ENCODE measurements at places on chromosomes 7 and 10.

GRCh38 chr7:43137811-43138210, 25.4 kb downstream of the HECW1 start:
- DNase-seq = peak; percentile 88

DNA sequence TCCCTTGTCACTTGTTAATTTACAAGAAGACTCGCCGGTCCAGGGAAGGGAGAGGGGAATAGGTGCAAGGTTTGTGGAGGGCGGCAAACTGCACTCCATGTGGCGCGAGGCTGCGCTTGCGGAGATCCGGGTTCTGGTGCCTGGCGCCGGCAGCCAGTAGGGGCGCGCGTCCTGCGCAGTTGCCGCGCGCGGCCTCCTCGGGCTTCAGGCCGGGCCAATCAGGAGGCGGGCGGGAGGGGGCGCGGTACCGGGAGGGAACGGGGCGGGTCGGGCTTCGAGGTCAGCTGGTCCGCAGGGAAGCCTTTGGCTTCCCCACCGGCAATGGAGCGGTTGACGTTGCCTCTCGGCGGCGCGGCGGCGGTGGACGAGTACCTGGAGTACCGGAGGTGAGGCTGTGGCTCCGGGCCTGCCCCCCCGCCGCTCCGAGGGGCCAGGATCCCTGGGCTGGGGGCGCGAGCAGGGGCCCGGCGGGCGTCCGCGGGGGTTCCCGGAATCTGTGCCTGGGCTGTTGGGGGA, at the start of gene FAM221A:
TSS of gene FAM221A (plus strand) at position 302 of the 516 bp plus-strand sequence. CDS start at position 322, 20 bp downstream.
- peak; percentile 69 for DNase-seq

DNA sequence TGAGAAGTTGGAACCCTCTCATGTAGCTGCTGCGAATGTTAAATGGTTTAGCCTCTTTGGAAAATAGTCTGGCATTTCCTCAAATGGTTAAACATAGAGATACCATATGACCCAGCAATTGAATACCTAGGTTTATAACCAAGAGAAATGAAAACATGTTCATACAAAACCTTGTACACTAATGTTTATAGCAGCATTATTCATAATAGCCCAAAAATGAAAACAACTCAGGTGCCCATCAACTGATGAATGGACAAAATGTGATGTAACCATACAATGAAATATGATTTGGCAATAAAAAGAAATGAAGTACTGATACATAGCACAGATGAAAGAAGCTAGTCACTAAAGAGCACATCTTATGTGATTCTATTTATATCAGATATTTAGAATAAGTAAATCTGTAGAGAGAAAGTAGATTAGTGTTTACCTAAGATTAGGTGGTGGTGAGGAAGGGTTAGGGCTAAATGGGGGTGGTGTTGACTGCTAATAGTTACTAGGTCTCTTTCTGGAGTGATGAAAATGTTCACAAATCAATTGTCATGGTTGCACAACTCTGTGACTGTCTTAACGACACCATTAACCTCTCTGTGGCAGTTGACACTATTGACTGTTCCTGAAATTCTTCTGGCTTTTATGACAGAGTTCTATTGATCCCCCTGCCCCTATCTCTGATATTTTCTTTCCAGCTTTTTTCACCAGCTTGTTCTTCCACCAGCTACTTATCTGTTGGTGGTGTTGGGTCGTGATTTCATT, 35.2 kb downstream of the VCL start:
- no peak for DNase-seq

DNA sequence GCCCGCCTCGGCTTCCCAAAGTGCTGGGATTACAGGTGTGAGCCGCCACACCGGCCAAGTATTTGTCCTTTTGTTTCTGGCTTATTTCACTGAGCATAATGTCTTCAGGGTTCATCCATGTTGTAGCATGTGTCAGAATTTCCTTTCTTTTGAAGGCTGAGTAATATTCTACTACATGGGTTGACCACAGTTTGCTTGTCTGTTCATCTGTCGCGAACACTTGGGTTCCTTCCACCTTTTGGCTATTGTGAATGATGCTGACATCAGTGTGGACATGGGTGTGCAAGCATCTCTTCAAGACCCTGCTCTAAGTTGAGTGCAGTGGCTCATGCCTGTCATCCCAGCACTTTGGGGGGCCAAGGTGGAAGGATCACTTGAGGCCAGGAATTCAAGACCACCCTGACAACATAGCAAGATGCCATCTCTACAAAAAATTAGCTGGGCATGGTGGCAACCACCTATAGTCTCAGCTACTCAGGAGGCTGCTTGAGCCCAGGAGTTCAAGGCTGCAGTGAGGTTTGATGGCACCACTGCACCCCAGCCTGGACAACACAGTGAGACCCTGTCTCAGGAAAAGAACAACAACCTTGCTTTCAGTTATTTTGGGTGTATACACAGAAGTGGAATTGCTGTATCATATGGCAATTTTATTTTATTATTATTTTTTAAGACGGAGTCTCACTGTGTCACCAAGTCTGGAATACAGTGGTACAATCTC, 17.0 kb downstream of the CHST12 start:
- DNase-seq = no peak

DNA sequence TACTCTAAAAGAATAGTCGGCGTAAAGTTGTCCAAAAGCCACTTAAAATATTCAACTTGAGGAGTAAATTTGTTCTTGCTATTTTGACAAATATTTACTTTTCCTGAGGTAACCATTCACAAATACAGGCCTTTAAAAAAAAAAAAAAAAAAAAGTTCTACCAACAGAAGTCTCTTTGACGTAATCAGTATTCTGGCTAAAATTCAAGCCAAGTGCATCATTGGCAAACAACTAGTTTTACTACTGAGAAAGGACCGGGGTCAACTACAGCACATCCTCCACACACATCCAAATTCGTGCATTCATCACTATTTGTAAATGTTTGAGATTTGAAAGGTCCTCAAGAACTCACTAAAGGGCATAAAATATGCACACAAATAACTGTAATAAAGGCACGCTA, 2.0 kb downstream of the OAT start:
- no peak for DNase-seq

- DNase-seq = no peak
Measured at GRCh38 chr10:97551271-97551670, 21.3 kb upstream of the ANKRD2 start.

- DNase-seq = no peak
Measured at GRCh38 chr7:12256090-12256489, 45.0 kb downstream of the TMEM106B start.

GRCh38 chr10:31707093-31708039, 221.3 kb downstream of the ARHGAP12 start:
- DNase-seq = peak; percentile 83

GRCh38 chr7:44073664-44074348, 8.4 kb upstream of the PGAM2 start:
- DNase-seq = no peak

- peak; percentile 62 for DNase-seq
Measured at GRCh38 chr7:40698214-40698920, 563.6 kb downstream of the SUGCT start.

GRCh38 chr7:132705146-132705545, 128.9 kb upstream of the PLXNA4 start:
- no peak for DNase-seq

- no peak for DNase-seq
Measured at GRCh38 chr10:112783351-112784021, 166.6 kb upstream of the TCF7L2 start.

DNA sequence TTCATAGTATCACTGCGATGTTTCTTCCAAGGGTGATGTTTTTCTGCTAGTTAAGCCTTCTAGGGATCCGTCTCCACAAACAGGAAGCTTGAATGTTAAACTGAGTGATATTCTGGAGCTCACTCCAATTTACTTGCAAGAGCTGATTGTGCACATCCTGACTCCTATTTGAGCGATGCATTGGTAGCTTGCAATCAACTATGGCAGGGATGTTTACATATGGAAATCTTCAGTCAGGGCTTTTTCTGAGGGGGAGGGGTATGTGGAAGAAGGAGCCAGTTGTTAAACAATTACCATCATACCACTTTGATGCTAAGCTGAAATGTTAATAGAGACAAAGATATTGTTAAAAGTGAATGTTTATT, 43.2 kb upstream of the NXPH1 start:
- no peak for DNase-seq

GRCh38 chr7:47602272-47603004, 20.5 kb upstream of the TNS3 start:
- peak; percentile 52 for DNase-seq

DNA sequence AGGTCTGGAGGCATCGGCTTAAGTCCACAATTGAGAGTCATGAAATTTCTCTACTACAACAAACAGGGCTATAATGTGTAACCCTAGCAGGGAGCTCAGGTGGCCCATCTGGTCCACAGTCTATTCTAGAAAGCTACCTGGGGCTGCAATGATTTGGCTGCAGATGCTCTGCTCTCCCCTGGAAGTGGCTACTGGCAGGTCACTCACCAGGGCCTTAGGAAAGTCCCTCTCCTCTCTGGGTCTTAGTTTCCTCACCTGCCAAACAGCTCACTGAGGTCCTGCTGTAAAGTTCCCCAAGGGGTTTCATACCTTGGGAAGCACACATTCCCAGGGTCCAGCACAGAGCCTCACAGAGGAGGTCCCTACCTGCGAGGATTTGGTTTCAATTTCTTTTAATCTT, 2.5 kb downstream of the IGFBP3 start:
- no peak for DNase-seq

GRCh38 chr10:49690698-49691356, 11.4 kb downstream of the C10orf53 start:
- DNase-seq = no peak

DNA sequence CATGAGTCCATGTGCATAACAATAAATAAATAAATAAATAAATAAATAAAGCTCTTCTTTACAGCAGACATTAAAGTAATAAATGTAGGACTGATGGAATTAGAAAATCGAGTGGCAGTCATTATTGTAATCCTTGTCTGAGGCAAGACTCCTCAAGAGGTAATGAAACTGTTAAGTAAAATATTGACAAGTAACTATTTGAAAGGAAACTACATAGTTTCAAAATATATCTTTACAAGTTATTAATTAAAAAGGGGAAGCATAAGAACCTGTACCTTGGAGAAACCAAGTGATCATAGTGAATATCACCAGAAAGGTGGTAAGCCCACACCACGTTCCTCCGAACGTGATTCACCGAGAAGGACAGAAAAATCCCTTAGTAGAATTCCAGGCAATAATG, 285.6 kb upstream of the SORCS1 start:
- DNase-seq = no peak

DNA sequence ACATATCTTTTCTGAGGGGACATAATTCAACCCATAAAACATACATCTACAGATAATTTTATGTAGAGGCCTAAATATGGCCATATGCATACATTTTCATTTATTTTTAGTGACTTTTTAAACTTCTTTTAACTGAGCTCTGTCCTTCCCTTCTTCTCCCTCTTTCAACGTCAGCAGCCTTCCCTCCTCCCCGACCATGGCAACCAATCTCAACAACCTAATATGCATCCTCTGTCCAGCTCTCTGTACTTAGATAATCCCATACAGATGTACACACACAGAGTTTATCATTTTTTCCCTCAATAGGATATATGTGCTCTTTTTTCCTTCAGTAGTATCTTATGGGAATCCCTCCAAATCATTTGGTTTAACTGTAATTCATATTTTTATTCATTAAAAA, 94.3 kb downstream of the CCDC71L start:
- peak; percentile 24 for DNase-seq

DNA sequence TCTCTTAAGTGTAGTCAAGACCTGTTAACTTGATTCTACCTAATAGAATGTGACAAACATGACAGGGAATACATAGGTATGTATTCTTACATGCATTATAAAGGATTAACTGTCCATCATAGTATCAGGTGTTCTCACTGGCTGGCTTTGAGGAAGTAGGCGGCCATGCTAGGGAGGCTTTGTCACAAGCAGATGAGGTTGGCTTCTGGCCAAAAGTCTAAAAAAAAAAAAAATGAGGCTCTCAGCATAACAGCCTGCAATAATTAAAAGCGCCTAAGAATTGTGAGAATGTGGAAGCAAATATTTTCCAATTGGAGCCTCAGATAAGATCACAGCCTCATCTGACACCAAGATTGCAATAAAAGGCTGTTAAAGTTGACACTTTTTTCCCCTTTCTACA, 1256.8 kb upstream of the SORCS1 start:
- DNase-seq = peak; percentile 52

DNA sequence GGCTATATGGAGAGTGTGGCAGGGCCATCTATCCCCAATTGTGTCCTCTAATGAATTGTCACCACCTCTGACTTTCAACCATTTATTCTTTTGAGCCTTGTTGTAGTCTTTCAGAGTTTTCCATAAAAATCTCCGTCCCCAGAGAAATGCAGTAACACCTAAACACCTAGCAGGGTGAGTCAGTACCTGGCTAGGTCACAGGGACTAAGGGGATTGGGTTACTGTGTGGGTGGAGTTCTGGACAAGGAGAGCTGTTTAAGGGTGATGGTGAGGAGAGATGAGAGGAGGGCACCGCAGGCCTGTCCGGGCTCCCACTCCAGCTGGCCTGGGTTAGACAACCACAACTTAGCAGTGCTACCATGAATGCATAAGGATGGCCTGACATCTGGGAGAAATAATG, 186.2 kb upstream of the LYZL1 start:
- DNase-seq = no peak

DNA sequence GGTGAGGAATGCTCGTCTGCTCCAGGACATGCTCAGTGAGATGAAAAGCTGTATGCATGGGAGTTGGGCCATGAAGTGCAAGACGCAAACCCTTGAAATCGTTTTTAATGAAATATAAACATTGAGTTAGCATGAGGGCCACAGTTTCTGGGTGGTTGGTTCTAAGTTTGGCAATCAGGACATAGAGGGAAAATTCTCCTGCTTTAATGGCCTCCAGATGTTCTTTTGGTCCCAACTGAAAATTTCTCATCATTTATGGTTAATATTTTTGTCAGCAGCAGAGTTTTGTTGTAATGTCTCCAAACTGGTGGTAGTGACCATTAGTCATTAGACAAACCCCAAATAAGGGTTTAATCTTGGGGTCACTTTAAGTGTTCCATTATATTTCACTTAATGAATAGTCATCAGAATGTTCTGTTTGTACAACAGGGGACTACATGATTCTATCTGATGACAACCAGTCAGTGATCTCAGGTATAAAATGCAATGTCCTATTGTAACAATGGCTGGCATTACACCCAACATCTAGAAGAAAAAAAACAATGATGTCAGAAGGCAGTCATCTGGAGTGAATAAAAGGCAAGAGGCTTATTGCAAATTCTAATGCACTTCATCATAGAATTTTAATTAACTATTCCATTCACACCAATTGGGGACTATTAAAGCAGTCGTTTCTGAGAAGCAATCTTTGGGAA, 197.4 kb downstream of the JCAD start:
- peak; percentile 87 for DNase-seq

- DNase-seq = no peak
Measured at GRCh38 chr7:50798126-50798525, 15.4 kb upstream of the GRB10 start.

DNA sequence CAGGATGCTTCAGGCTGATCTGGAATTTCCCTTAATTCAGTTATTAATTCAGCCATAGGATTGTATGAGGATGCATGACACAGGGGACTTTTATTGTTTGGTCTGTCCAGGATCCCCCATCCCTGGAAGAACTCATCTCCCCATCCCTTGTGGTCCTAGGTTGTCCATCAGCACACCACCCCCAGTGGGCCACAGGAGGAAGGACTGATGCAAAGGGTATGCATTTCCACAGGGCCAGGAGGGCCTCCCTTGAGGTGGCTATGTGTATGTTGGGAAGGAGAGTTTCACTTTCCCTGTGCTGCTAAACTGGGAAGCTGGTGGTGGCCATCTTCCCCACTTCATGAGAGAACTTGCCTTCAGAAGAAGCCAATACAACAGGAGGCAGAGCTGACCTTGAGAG, 44.6 kb upstream of the GRB10 start:
- DNase-seq = no peak

GRCh38 chr7:66697449-66698438, 42.8 kb upstream of the RABGEF1 start:
- DNase-seq = peak; percentile 67

GRCh38 chr7:34155220-34155908, 250.0 kb downstream of the BMPER start:
- peak; percentile 99 for DNase-seq
